Stimulated activated CD4-positive, alpha-beta T cell treated with anti-CD3 and anti-CD28 coated beads, TNF-alpha, amount 100 ng/mL, for 1 hour (primary cell): ENCODE measurements at places on chromosomes 5 and 9.

DNA sequence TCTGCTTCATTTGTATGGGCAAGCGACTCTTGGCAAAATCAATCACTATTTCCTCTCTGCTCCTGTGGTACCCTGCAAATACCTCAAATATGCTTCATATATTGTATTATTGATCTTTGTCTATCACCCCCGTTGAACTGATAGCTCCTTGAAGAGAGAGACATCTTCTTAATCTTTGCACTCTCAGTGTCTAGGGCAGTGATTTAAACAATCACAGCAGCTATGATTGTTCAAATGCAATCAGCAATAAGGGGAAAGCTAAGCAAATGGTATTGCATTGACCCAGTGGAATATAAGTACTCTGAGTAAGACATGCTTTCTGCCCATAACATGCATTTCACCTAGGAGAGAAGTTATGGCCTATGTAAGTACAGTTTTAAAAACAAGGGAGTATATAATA is 90.2 kb downstream of the SUSD1 start:
- no peak for DNase-seq

- DNase-seq, result no peak
Observed at GRCh38 chr9:85432599-85432998, 309.2 kb downstream of the AGTPBP1 start.

DNA sequence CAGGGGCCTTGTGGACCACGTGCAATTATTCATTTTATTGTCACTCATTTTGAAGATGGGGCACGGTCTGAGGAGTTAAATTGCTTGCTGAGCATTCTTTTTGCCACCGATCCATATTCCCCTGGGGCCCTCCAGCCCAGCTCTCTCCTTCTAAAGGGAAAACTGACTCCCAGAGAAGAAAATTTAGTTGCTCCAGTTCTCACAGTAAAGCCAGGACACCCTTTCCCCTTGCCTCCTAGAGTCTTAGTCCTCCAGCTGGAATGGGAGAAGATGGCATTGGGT is 1.0 kb upstream of the PANK3 start:
- no peak for DNase-seq

DNA sequence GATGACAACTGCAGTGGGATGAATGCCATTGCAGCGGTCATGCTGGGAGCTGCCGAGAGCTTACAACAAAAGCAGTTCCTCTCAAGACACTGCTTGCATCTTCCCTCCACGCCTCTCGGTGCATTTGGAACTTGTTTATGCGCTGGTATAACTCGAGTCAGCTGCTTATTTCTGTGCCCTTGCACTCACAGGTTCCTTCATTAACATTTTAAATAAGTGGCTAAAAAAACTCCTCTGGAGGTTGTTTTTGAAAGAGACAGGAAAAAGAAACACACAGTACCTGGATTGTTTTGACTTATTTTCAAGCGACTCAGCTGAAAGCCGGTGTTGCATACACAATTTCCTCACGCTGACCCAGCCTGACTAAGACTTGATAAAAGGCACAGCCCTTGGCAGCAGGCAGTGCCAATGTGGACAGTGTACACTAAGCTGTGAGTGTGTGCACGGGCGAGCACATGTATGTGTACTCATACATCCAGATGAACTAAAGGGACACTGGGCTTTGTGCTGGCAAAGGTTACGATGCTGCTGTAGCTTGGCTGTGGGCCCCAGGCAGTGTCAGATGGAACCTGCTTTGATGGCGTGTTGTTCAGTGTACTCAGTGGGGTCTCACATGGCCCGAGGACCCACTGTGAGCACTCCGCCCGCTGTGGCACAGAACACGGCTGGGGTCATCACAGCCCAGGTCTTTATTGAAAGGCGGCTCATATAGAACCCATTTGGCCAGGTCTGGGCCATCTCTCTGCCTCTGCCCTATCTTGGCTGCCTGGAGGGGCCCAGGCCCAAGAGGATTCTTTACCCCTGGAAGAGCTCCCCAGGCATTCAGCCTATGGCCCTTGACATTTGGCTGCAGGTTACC is 92.3 kb downstream of the ANKRD33B start:
- DNase-seq, result no peak

DNA sequence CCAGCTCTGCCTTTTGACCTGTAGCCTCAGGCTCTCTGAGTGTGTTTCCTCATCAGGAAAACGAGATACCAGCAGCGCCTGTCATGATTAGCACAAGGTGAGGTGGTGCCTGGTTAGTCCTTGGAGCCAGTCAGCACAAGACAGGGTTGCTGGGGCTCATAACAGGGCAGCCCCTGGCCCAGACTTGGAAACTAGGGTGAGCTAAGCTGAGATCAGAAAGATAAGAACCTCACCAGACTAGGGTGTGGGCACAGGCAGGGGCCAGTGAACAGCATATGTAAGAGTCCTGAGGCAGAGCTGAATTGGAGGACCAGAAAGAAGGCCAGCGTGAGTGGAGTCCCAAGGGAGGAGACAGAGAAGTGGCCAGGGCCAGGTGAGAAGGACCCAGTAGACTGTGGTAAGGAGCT is 42.7 kb upstream of the FUBP3 start:
- DNase-seq, result no peak

DNA sequence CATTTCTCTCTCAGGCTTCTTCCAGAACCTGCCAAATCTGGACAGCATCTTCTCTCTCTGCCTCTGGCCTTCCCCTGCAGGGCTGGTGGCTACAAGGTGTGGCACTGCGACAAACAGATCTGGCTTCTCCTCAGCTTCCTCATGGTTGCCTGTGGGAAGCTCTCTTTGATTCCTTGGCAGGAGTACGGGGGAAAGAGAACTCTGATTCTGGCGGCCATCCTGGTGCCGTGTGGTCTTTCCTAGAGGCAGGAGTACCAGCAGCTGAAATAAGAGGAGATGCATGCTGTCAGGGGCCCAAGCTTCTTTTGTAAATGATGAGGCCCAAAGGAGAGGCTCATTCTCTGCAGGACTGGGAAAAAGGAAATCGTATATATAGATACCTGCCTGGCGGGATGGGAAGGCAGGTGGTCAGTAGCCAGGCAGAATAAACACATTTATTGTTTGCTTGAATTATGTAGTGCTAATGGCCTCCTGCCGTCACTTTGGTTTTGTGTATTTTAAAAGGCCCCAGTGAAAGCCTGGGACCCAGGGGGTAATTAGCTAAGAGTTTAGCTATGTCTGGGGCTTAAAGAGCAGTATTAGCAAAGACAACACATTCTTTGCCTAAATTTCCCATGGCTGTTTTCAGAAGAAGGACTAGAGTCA is at the start of gene CER1:
TSS of gene CER1 (minus strand) at position 343 of the 645 bp plus-strand sequence. CDS start at position 282, 61 bp downstream.
- DNase-seq, result no peak

DNA sequence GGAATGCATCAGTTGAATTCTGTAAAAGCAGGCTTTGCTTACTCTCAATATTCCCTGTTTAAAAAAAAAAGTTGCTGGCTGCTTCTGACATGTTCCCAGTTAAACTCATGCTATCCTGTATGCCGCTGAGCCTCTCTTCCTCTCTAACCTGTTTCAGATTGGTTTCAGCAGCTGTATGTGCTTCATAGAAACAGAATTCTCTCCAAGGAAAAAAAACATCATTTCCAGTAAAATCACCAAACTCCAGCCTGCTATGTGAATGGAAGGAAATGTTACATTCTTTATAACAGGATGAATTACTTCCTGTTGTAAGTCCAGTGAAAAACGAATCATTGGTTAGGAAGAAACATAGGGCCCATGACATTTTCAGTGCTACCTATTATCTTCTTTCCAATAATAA is 25.7 kb upstream of the KCNV2 start:
- no peak for DNase-seq

- no peak for DNase-seq
Observed at GRCh38 chr5:174293481-174293880, 248.0 kb downstream of the NSG2 start.

DNA sequence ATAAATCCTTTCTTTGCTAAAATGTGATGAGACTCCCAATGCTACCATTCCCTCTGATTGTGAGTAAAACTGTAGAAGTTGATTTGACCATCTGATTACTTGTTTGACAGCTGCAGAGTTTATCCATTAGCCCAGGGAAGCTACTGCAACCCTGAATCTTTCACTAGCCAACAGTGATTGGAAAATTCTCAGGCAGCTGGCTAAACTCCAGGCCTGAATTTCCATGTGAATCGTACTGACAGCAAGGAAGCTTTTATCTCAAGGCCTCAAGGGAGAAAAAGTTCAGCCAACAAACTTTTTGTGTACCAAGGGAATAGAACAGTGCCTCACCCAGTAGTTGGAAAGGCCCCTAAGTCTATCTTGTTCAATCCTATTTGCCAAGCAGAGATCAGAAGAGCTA is 246.7 kb upstream of the TRPM3 start:
- no peak for DNase-seq

DNA sequence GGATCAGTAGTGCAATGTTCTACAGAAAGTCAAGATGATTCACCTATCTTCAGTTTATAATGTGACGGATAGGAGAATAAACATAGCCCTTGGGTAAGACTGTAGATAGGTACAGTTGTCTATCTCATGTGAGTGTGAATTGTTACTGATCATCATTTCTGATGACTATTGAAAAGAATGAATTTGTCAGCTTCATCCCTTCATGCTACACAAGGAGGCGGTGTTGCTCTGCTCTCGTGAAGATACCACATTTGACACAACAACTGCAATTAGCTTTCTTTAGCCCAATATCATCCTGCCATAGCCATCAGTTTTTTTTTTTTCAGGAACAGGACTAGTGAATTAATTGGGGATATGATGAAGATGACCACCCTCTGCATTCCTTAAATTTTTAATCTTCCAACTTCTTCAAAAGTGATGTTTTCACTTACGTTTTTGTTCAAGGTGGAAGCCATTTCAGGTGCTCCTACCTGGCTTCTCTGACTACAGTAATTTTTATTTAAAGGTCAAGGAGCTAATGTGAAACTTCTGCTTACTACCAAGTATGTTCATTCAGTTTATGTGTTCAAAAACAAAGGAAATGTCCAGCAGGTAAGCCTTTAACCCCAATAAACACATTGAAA is 152.9 kb upstream of the MOCS2 start:
- no peak for DNase-seq

GRCh38 chr5:123721675-123722276 is 209.8 kb downstream of the CSNK1G3 start:
- no peak for DNase-seq

- DNase-seq, result no peak
Observed at GRCh38 chr5:75362474-75362975, 25.5 kb downstream of the HMGCR start.

GRCh38 chr5:112434641-112435040 is 15.6 kb upstream of the EPB41L4A start:
- DNase-seq, result no peak

GRCh38 chr5:146813346-146814157 is 65.0 kb downstream of the PPP2R2B start:
- no peak for DNase-seq

DNA sequence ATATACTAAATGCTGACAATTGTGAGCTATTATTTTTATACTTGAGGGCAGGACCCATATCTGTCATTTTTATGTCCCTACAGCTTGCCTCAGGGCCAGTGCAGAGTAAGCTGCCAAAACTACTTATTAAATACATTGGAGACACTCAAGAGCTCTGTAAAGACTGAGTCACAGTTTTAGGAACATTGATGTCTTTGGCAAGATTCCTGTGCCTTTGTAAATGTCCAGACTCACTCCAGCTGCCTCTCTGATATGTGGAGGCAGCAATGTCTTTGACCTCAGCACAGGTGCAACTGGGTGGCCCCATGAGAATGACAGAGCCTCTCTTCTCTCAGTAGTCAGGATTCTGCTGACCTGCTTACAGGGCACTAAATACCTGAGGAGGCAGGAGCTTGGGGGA is 363.2 kb downstream of the OSTF1 start:
- no peak for DNase-seq

DNA sequence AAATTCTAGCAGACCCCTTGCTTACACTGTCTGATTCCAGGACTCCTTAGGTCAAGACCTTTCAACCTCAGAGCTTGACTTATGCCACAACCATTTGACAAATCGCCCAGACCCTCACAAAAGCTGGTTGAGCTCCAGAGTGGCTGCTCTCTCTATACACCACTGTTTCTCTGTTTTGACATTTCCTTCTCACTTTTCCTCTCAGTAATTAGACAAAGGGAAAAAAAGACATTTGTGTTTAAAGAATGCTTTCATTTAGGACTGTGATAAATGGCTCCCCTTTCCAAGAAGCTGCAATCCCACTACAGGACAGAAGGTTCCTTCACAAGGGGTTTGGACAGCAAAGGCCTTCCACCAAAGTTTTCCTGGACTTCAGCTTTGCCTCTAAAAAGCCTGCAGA is 601.3 kb downstream of the NR2F1-AS1 start:
- no peak for DNase-seq

- no peak for DNase-seq
Observed at GRCh38 chr5:2130361-2130760, 247.6 kb upstream of the IRX4 start.

DNA sequence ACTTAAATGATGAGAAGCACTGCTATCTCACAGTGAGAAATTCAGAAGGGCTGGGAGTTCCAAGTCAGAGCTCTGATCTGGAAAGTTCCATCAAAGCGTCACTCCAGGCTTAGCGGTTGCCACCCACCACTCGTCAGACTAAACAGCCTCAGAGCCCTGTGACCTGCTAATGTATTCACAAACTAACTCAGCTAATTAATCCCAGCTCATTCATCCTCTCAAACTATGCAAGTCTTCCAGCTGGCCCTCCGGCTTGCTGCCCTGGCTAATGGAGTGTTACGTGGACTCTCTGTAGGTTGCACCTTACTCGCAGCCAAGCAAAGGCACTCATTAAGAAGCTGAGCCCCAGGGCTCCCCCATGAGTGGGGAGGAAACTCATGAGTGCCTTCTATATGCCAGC is 82.2 kb upstream of the GABRP start:
- no peak for DNase-seq

DNA sequence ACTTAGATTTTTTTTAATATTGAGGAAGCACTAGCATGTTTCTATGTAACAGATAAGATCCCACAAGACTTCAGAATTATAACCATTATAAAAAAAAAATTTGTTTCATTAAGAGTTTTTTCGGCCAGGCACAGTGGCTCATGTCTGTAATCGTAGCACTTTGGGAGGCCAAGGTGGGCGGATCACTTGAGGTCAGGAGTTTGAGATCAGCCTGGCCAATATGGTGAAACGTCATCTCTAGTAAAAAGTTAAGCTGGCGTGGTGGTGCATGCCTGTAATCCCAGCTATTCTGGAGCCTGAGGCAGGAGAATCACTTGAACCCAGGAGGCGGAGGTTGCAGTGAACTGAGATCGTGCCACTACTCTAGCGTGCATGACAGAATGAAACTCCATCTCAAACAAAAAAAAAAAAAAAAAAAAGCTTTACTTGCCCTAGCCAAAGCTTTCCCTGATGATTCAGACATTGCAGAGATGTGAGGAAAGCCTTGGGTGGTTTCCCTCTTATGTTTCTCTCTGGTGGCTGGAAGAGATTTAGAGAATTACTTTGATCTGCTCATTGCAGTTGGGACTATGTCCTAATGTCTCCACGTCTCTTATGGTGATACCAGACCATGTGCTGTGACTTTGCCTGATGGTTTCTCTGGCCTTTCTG is 65.4 kb downstream of the EGFLAM start:
- DNase-seq, result no peak
